Endothelial cell (in vitro differentiated cells): ENCODE measurements at places on chromosomes 16 and 17. TPM values are rescaled to one million over a fixed set of nuclear protein-coding genes. Genes with fewer than 3 reads are reported as not detected.
A peak's percentile ranks its signal among the peaks of the same experiment; 100 is the strongest.

Gene GJC1
- 36.5 TPM for total RNA-seq

GRCh38 chr16:88315543-88316105 is 67.1 kb upstream of the ZNF469 start:
- H3K27ac ChIP-seq: no peak overlapping the region
- peaks cover 5% of the 10 kb centered on the region for H3K4me1 ChIP-seq
- no peak overlapping the region for H3K4me3 ChIP-seq
- DNase-seq: peak; percentile 26
- no peaks in the 10 kb centered on the region for H3K36me3 ChIP-seq
- H3K27me3 ChIP-seq: peaks cover 5% of the 10 kb centered on the region

DNA sequence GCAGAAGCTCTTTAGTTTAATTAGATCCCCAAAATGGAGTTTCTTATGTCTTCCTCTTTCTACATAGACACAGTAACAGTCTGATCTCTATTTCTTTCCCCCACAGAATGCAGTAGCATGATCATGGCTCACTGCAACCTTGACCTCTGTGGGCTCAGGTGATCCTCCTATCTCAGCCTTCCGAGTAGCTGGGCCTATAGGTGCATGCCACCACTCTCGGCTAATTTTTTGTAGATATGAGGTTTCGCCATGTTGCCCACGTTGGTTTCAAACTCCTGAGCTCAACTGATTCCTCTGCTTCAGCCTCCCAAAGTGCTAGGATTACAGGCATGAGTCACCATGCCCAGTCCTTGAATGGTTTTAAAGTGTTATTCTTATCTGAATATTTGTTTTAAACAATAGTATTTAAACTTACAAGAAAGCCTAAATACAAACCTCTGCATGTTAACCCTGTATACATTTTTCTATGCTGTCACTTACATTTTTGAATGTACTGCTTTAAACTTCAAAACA is 120.6 kb downstream of the GOSR1 start:
- DNase-seq: no peak
- no peak overlapping the region for H3K27ac ChIP-seq
- H3K4me1 ChIP-seq: peaks cover 13% of the 10 kb centered on the region

Gene ACSM3
- 10.3 TPM for total RNA-seq

DNA sequence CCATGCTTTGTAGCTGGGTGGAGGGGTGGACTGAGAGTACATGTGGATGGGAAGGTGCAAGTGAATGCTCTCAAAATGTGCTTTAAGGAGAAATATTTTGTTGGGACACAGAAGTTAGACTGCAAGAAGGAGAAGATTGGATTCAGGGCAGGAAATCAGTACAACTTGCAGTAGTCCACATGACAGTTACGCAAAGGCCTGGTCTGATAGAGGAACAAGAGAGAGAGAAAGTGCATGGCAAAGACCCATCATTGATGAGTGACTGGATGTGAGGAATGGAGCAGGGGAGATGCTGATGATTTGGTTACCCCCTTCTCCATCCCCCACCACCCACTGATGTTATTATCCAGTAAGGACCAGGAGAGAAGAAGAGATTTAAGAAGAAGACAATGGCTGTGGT is 472.8 kb downstream of the MAF start:
- DNase-seq: no peak
- H3K27ac ChIP-seq: no peak overlapping the region
- H3K36me3 ChIP-seq: no peaks in the 10 kb centered on the region
- no peaks in the 10 kb centered on the region for H3K4me1 ChIP-seq
- no peak overlapping the region for H3K4me3 ChIP-seq

GRCh38 chr16:66069587-66069986 is 296.9 kb upstream of the CDH5 start:
- H3K27me3 ChIP-seq: no peaks in the 10 kb centered on the region
- H3K27ac ChIP-seq: no peak overlapping the region
- no peaks in the 10 kb centered on the region for H3K4me1 ChIP-seq
- H3K4me3 ChIP-seq: no peak overlapping the region
- no peak for DNase-seq

Gene MYO15A
- total RNA-seq: 1.6 TPM

GRCh38 chr17:76784926-76785325 is 47.0 kb downstream of the MFSD11 start:
- H3K27ac ChIP-seq: no peak overlapping the region
- no peaks in the 10 kb centered on the region for H3K4me1 ChIP-seq

Gene TGFB1I1
- 42.5 TPM for total RNA-seq

GRCh38 chr16:85991856-85992255 is 92.9 kb downstream of the IRF8 start:
- peaks cover 7% of the 10 kb centered on the region for H3K27me3 ChIP-seq
- H3K36me3 ChIP-seq: no peaks in the 10 kb centered on the region
- no peak for DNase-seq
- H3K4me3 ChIP-seq: no peak overlapping the region

DNA sequence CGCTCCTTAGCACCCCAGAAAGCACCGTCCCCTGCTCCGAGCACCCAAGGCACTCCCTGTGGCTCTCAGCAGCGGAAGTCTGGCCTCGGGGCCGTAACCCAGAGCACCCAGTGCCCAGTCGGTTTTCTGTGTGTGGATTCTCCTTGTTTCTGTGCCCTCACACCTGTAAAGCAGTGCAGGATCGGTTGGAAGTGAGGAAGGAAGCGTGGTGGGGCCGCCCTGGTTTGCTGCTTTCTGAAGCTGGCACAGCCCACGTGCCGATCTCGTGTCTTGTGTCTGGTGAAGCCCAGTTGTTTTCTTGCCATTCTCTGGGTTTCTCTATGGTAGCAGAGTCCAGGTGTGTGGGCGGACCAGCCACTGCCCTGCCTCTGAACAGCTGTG is 3.7 kb downstream of the ACSF3 start:
- no peak overlapping the region for H3K4me3 ChIP-seq
- H3K27ac ChIP-seq: no peak overlapping the region
- peaks cover 11% of the 10 kb centered on the region for H3K36me3 ChIP-seq
- H3K4me1 ChIP-seq: peaks cover 11% of the 10 kb centered on the region

Gene CACNA1H
- 3.4 TPM for total RNA-seq

Gene EPX
- total RNA-seq: not detected

Gene SBK1
- 22.9 TPM for total RNA-seq

GRCh38 chr17:48388955-48389743 is 40.9 kb downstream of the SKAP1 start:
- no peaks in the 10 kb centered on the region for H3K36me3 ChIP-seq
- no peak overlapping the region for H3K4me3 ChIP-seq
- H3K4me1 ChIP-seq: peaks cover 6% of the 10 kb centered on the region

DNA sequence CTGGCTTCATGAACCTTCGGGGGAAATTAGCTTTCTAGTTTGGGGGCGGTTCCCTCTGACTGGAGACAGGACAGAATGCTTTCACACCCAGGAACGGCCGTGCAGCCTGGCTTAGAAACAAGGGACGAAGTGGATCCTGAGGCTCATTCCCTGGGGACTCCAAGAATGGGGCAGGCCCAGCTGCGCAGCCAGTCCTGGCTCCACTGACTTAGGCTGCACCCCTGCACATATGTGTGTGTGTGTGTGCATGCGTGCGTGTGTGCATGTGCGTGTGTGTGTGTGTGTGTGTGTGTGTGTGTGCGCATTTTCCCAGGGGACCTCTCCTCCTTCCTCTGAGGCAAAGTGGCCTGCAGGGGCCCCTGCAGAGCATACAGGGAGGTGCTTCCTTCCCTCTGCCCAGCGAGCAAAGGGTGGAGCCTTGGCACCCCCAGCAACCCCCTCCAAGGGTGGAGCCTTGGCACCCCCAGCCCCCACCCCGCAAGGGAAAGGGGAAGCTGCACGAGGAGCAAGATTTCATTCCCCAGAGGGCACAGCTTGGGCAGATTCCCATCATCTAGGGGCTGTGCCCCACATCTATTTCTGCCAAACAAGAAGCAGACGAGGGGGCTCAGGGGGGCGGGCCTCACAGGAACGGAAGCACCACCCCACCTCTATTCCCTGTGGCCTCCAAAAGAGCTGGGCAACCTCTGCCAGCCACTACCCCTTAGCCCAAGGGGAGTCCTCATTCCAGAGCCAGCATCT is 97.6 kb upstream of the CBX4 start:
- H3K4me1 ChIP-seq: peaks cover 15% of the 10 kb centered on the region
- H3K27me3 ChIP-seq: peaks cover 15% of the 10 kb centered on the region
- no peak for DNase-seq
- no peak overlapping the region for H3K27ac ChIP-seq

DNA sequence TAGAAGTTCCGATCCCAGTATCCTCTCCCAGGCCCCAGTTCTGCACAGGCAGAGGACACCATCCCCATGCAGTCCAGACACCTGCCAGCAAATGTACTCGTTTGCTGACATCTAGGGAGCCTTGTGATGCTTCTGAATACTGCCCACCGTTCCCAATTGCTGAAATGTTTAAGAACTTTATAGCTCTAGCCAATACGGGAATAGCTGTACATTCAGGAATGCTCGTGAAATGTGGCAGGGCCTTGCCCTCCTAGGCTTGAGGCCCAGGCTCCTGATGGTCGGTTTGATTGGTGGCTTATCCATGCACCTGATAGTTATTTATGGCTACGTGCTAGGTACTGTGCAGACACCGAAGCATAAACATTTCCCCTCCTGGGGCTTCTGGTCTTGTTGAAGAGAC is 255.5 kb downstream of the PRKCA start:
- peaks cover 2% of the 10 kb centered on the region for H3K27me3 ChIP-seq
- no peak overlapping the region for H3K27ac ChIP-seq
- H3K36me3 ChIP-seq: no peaks in the 10 kb centered on the region
- H3K4me1 ChIP-seq: no peaks in the 10 kb centered on the region
- no peak for DNase-seq

DNA sequence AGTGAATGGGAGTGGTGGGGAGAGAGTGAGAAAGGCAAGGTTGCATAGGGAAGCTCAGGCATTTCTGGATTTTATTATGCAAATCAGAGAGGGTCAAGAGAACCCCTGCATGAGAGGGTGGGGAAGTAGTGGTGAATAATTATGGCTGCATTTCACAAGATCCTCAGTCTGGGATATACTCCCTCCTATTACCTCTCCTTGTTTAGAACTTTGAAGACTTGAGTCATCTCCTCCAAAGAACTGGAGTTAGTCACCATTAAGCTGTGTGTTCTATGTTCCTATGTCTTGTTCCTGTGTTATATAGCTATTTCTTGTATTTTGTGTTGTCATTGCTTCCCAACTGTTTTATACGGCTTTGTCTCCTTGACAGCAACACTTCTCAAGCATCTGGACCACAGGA is 18.4 kb downstream of the SOX9 start:
- H3K36me3 ChIP-seq: no peaks in the 10 kb centered on the region
- no peaks in the 10 kb centered on the region for H3K4me1 ChIP-seq
- H3K27me3 ChIP-seq: no peaks in the 10 kb centered on the region
- no peak overlapping the region for H3K4me3 ChIP-seq
- DNase-seq: no peak

Gene KRTAP16-1
- not detected for total RNA-seq

Gene ABCA9
- total RNA-seq: 0.23 TPM
